ENCODE measurements at places on chromosomes 7 and 10.

DNA sequence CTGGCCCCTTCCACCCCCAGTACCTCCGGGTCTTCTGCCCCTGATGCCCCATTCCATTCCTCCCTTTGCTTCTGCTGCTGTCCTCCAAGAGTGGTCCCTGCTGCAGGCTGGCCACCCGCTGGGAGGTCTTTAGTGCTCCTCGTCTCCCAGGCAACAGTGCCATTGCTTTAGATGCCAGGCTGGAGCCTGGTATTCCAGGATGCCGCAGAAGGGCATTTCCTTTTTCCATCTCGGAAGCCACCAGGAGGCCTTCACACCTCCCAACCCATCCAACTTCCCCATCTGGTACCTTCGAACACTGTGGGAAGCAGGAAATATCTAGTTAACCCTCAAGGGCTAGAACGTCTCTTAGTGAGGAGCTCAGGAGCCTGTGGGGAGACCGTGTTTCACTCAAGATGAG, 92.9 kb upstream of the DUSP5 start:
- no peaks in the 10 kb centered on the region for H3K4me1 ChIP-seq
- no peak for DNase-seq
- H3K27ac ChIP-seq: no peak overlapping the region
- no peak overlapping the region for H3K4me3 ChIP-seq
- H3K27me3 ChIP-seq: no peaks in the 10 kb centered on the region

- no peak overlapping the region for H3K4me3 ChIP-seq
- H3K36me3 ChIP-seq: no peaks in the 10 kb centered on the region
These were observed 68.7 kb upstream of the SEPHS1 start for GRCh38 chr10:13416760-13417159.

GRCh38 chr7:12921751-12922345, 234.4 kb downstream of the ARL4A start:
- H3K27me3 ChIP-seq: no peaks in the 10 kb centered on the region
- no peaks in the 10 kb centered on the region for H3K4me1 ChIP-seq
- DNase-seq: no peak
- H3K36me3 ChIP-seq: no peaks in the 10 kb centered on the region
- no peak overlapping the region for H3K4me3 ChIP-seq
- H3K27ac ChIP-seq: no peak overlapping the region

- H3K4me3 ChIP-seq: no peak overlapping the region
- no peaks in the 10 kb centered on the region for H3K27me3 ChIP-seq
- DNase-seq: no peak
- H3K36me3 ChIP-seq: no peaks in the 10 kb centered on the region
- no peaks in the 10 kb centered on the region for H3K4me1 ChIP-seq
These were observed 67.4 kb upstream of the EXOC4 start for GRCh38 chr7:133185512-133185911.

DNA sequence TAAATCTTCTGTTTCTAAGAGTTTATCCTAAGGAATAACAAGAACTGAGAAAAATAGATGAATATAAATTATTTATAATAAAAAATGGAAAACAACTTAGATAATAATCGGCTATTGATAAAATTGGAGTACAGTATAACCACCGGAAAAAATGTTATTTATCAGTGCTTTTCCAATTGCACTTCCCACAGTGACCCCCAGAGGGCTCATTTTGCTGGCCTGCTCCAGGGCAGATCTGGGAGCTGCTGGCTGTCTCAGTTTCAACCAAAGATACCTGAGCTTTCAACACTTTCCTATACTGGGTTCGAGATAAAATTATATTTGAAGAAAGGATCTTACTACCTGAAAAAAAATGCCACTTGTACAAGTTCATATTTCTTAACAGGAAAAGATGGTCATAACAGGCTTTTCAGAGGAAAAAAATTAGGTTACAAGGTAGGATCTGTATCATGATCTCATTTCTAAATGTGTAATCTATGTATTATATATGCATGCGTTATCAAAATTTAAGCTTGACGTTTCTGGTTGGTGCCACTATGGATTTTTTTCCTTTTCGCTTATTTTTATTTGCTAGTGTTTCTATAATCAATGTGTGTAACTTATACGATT, 165.7 kb downstream of the NPSR1 start:
- H3K27ac ChIP-seq: no peak overlapping the region
- H3K4me1 ChIP-seq: no peaks in the 10 kb centered on the region
- peak; percentile 58 for DNase-seq
- no peaks in the 10 kb centered on the region for H3K36me3 ChIP-seq
- H3K4me3 ChIP-seq: no peak overlapping the region
- no peaks in the 10 kb centered on the region for H3K27me3 ChIP-seq
